Pons (tissue), 1 donor: ENCODE measurements at places on chromosomes 2 and 18.

GRCh38 chr2:229566370-229566769 is 148.0 kb downstream of the DNER start:
- DNase-seq: no peak

GRCh38 chr2:110101901-110102803 is 13.5 kb downstream of the MALL start:
- DNase-seq: no peak

DNA sequence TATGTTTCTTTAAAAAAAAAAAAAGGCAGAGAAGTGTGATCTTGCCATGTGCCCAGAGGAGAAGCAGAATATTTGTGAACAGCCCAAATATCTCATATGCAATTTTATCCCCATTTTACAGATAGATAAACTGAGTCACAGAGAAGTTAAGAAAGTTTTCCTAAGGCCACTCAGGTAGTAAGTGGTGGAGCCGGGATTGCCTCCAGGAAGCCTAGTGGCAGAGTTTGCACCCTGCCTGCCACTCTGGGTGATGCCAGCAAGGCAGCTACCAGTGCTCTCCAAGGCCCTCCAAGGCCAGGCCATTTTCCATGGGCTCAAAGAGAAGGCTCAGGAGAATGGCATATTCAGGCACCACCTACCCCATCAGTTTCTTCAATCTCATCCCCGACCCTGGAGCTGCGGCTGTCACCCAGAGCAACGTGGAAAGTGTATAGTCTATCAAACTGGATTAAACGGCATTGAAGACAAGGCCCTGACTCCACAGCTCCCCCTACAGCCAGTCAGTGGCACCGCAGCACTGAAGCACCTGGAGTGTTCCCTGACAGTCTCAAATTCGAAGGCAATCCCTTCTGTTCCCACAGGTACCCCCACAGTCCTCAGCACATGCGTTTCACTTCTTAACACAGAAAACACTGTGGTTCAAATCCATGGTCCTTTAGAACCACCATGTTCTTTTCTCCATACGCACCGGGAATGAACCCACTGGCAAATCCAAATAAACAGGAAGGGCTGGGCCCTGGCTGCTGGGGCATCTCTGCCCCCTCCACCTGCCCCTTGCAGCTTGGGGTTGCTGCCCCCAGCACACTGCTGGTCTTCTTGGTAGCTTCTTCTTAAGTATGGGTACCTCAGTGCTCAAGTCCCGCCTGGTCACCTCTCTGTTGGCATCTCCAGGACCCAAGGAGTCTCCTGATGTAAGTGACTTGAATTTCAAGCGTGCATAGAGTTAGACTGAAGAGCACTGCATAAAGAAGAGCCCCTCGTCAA is 175.3 kb downstream of the INHBB start:
- DNase-seq: no peak

- no peak for DNase-seq
These were observed 34.2 kb downstream of the RAB10 start for GRCh38 chr2:26067980-26068507.

DNA sequence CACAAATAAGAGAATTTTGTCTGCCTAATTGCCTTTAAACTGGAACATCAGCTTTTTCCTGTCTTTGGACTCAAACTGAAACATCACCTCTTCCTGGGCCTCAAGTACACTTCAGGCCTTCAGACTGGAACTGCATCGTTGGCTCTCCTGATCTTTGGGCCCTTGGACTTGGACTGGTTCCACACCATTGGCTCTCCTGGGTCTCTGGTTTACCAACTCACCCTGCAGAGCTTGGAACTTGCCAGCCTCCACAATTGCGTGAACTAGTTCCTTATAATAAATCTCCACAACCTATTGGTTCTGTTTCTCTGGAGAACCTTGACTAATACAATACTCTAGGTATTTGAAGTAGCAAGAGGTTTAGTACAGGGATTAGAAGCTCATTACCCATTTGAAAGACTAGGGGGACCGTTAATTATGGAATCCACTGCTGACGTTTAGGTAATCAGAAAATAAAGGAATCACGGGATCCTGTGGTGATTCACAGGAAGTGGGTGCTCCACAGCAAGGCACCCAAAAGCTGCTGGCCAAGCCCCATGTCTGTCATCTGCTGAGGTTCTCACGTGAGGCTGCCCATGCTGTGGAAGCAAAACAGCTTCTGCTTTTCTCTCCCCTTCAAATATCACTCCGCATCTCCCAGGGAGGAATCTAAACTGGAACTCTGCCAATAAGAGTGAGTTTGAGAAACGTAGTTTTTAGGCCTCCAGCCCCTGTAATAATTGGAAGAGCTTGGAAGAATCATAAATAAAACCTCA is 20.0 kb upstream of the SGPP2 start:
- no peak for DNase-seq

DNA sequence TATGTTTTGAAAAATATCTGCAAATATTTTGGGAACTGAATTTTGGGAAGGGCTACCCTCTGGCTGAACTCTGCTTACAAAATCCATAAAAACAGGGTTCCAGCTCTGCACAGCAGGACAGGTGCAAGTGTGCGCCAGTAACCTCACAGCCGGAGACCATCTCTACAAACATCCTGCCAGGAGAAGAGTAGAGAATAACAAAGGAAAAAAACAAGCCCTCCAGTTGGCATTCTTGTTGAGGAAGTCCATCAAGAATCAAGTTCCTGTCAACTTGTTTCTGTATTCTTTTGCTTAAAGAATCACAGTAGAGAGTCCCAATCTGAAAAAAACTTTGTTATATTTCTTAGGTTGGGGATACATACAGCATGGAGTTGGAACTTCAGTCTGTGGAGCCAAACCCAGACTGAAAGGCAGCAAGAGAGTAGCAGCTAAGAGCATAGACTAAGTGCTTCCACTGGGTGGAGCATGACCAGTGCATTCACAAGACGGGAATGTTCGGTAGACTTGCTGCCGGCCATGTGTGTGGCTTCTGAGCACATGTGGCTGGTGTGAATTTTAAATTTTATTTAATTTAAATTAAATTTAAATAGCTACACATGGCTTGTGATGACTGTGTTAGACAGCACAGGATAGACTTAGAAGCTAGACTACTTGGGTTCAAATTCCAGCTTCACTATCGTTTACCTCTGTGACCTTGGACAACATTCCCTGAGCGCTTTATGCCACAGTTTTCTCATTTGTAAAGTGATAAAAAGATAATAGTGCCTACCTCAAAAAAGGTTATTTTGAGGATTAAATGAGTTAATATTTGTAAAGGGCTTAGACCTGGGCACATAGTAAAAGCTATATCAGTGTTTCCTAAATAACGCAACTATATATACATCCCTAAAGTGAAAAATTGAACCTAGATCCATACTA is 41.9 kb downstream of the SPTBN1 start:
- peak; percentile 56 for DNase-seq

DNA sequence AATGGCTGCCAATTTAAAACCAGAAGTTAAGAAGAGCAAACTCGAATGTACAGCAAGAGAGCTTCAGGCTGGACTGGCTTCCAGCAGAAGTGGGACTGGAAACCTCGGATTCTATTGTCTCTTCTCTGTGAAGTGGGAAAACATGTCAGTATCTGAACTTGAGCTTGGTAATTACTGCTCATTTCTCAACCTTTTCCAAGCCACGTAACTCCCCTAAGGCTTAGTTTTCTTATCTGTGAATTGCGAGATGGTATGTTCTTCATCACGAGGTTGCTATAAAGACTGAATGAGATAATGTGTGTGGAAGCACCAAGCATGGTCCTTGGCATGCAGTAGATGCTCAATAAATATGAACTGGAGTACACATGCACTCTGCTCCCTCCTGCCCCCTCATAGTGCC is 259.4 kb upstream of the SPRED2 start:
- DNase-seq: no peak

GRCh38 chr2:161722547-161723503 is 98.6 kb downstream of the SLC4A10 start:
- DNase-seq: no peak

GRCh38 chr2:74690571-74690970 is 36.5 kb downstream of the SEMA4F start:
- peak; percentile 71 for DNase-seq

DNA sequence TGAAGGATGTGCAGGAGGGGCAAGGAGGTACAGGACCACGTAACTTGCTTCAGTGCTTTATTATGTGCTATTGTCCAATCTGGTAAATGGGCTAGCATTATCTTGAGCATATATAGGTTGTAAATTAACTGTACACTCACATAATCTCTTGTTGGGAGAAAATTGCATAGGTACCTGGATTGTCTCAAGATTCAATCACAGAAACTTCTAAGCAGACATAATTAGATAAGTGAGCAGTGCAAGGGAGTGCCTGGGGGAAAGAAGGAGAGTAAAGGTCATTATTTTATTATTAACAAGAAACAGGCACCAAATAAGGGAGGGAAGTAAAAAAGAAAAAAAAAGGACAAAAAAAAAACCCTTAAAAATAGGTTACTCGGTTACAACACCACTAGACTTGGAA is 186.2 kb downstream of the MBD5 start:
- no peak for DNase-seq

GRCh38 chr2:100948942-100949811 is 52.9 kb upstream of the RPL31 start:
- no peak for DNase-seq

- no peak for DNase-seq
These were observed 2.2 kb downstream of the RBM45 start for GRCh38 chr2:178114462-178114861.

GRCh38 chr18:4352746-4353551 is 102.2 kb downstream of the DLGAP1 start:
- DNase-seq: no peak

DNA sequence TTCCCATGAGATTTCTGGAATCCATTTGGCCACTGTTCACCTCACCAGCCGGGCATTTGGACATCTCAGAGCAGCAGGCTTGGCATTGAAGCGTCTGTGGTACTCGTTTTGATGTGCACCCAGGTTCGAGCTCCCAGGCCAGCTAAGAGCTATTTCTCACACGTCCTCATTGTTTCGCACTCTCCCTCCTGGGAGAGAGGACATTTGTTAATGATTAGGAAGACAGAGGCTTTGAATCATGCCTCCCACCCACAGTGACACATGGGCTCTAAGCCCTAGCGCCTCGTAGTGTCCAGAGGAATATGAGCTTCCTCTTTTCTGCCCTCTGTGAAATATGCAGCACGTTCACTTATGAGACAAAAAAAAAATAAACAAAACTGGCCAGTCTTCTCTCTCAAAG is 361.8 kb downstream of the RND3 start:
- no peak for DNase-seq

- no peak for DNase-seq
These were observed 81.1 kb downstream of the SETBP1 start for GRCh38 chr18:44761812-44762211.

DNA sequence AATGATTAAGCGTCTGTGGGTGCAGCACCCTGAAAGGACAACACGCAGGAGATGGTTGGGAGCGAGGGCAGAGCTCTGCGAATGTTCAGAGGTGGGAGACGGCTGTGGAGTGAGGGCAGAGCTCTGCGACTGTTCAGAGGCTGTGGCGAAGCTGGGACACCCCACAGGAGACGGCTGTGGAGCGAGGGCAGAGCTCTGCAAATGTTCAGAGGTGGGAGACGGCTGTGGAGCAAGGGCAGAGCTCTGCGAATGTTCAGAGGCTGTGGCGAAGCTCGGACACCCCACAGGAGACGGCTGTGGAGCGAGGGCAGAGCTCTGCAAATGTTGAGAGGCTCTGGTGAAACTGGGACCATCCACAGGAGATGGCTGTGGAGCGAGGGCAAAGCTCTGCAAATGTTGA is 40.0 kb upstream of the SNTG2 start:
- no peak for DNase-seq

DNA sequence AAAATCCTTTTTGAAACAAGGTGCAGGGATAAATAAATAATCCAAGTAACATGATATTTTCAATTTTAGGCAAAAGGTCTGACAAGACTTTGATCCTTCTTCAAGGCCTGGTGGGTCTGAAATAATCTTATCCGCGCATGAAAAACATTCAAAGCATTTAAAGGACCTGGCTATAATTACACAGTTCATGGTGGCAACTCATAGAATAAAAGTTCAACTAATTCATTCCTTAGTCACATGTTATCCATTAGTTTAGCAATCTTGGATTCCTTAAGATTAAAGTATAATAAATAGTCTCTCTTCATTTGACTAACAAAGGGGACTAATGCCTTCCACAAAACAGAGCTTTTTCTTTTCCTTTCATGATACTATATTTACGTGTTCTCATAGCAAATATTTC is 21.0 kb upstream of the SLC38A11 start:
- no peak for DNase-seq

GRCh38 chr2:15579641-15580040 is 12.0 kb upstream of the DDX1 start:
- DNase-seq: no peak

GRCh38 chr2:28951910-28952835 is 28.9 kb upstream of the TOGARAM2 start:
- no peak for DNase-seq

GRCh38 chr18:40357536-40357935 is 1597.5 kb upstream of the PIK3C3 start:
- no peak for DNase-seq

DNA sequence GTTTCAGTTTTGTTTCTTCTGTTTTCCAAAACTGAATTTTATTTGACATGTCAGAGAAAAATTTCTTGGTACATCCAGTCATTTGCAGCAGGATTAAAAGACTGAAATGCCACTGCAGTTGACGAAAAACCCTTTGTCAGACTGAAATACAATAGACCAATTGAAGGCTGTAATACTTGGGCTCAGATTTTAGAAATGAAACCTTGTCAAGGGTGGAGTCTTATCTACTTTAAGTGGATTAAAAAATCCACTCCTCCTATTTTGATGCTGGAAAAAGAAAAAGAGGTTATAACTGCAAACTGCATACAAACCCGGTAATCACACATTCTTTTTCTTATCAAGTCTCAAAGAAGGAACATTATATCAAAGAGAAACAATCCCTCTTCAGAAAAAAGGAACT is 80.2 kb upstream of the NEUROD1 start:
- peak; percentile 65 for DNase-seq

GRCh38 chr2:224798180-224798579 is 82.0 kb upstream of the CCDC195 start:
- no peak for DNase-seq

- no peak for DNase-seq
These were observed 1.5 kb upstream of the PRKAG3 start for GRCh38 chr2:218833023-218833609.

DNA sequence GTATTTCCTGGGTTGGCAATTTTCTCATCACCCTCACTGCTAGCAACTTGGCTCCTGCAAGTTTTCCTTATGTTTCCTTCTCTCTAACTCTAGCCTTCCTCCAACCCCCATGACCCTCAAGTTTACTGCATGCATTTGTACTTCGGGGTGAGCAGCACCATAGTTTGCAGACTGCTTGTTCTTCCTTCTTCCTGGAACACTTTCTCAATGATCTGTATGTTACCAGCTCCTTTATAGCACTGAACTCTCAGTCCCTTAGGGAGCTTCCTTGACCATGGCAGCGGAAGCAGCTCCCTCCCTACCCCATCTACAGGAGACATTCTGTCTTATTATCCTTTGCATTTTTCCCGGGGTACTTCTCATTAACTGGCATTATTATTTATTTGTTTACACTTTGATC is 1089.5 kb upstream of the GYPC start:
- peak; percentile 12 for DNase-seq

- peak; percentile 65 for DNase-seq
These were observed 155.3 kb downstream of the UXS1 start for GRCh38 chr2:106038601-106039375.
